Aorta (tissue), 5 donors: ENCODE measurements at places on chromosomes 3 and 15.

GRCh38 chr3:117622171-117622841 is 912.7 kb downstream of the TUSC7 start:
- H3K36me3 ChIP-seq = no peaks in the 10 kb centered on the region
- peaks cover 3% of the 10 kb centered on the region for H3K4me1 ChIP-seq
- no peak overlapping the region for H3K4me3 ChIP-seq

DNA sequence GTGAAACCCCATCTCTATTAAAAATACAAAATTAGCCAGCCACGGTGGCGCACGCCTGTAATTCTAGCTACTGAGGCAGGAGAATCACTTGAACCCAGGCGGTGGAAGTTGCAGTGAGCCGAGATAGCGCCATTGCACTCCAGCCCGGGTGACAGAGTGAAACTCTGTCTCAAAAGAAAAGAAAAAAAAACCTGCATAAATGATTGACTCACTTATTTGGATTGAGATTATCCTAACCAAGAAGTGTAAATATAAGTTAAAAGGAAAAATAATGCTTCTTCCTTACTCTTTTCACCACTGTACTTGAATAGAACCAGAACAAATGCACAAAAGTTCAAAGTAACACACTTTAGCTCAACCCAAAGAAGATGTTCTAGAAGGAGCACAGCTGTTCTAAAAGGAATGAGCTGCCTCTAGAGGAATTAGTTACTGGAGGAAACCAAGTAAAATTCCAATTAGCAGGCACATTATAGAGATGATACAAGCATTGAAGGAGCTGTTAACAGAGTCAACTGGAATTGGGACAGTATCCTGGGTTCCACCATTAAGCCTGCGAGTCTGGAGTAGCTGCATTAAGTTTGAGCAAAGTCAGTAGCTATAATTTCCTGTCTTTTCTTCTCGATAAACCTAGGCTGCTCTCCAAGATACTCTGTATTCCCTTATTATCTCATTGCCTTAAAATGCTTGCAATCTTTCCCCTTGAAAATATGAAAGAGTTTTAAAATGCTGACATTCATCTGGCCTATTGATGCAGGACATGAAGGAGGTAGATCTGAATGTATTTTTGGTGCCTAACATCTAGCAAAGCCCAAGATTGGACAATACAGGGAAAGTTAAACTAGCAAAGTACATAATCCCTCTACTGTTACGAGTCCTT is 9.5 kb downstream of the MTHFS start:
- no peak overlapping the region for H3K27ac ChIP-seq
- no peaks in the 10 kb centered on the region for H3K4me1 ChIP-seq
- no peak for DNase-seq
- no peaks in the 10 kb centered on the region for H3K27me3 ChIP-seq

- no peaks in the 10 kb centered on the region for H3K4me1 ChIP-seq
- H3K27ac ChIP-seq = no peak overlapping the region
- no peaks in the 10 kb centered on the region for H3K36me3 ChIP-seq
These were observed 278.5 kb downstream of the PLOD2 start for GRCh38 chr3:145882436-145882835.

- H3K4me1 ChIP-seq = no peaks in the 10 kb centered on the region
- H3K27ac ChIP-seq = no peak overlapping the region
- H3K27me3 ChIP-seq = no peaks in the 10 kb centered on the region
- H3K4me3 ChIP-seq = no peak overlapping the region
- H3K36me3 ChIP-seq = no peaks in the 10 kb centered on the region
These were observed 50.0 kb upstream of the TRPM1 start for GRCh38 chr15:31151301-31152233.

DNA sequence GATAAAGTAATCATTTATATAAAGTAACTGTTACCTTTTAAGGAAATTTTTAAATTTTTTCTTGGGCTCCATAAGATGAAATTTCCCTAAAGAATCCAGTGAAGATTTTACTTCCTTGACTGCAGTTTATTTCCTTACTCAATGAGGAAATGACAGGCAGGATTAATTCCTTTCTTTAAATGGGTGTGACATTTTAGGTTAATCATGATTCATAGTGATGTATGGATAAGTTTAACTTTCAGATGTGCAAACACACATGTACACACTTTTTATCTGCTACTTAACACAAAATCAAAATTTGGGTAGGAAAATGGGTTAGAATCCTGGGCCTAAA is 11.2 kb upstream of the LEO1 start:
- H3K27me3 ChIP-seq = no peaks in the 10 kb centered on the region
- no peaks in the 10 kb centered on the region for H3K4me1 ChIP-seq
- DNase-seq = no peak
- H3K27ac ChIP-seq = no peak overlapping the region
- H3K36me3 ChIP-seq = no peaks in the 10 kb centered on the region

DNA sequence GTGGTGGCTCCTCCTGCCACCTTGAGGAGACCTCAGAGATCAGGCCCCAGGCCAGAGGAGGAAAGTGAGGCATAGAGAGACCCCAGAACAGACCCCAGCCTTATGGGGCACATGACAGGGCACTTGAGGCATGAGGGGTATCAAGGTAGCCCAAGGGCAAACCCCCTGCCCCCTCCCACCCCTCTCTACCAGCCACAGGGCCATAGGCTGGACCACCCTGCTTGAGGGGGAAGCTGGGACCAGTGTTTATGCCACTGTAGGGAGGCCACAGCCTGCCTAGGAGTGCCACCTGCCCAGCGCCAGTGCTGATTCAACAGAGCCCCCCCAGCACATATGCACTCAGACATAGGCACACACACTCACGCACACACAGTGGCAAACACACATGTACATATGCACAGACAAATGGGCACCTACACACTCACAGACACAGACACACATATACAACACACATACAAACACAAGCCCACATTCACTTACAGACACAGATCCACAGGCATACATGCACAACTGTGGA is 10.3 kb downstream of the MYL3 start:
- no peaks in the 10 kb centered on the region for H3K27me3 ChIP-seq
- H3K36me3 ChIP-seq = no peaks in the 10 kb centered on the region
- no peak overlapping the region for H3K27ac ChIP-seq
- no peak for DNase-seq
- H3K4me1 ChIP-seq = no peaks in the 10 kb centered on the region
- no peak overlapping the region for H3K4me3 ChIP-seq

- H3K27me3 ChIP-seq = no peaks in the 10 kb centered on the region
- DNase-seq = no peak
- no peaks in the 10 kb centered on the region for H3K36me3 ChIP-seq
- H3K27ac ChIP-seq = no peak overlapping the region
- no peaks in the 10 kb centered on the region for H3K4me1 ChIP-seq
These were observed 471.1 kb downstream of the SHQ1 start for GRCh38 chr3:72376956-72377710.

DNA sequence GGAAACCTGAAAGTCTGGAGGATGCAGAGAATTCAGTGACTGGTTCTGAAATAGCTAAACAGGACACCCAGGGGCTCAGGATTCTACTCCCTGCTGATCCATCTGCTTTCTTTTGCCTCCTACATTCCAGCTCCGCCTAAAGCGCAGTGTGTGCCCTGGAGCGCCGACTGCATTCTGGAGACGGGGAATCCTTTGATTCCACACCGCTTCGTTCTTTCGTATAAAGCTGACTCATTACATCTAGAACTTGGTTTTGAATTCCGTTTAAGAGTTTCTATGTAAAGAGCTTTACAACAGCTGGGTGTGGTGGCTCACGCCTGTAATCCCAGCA is 61.8 kb downstream of the SENP2 start:
- no peak overlapping the region for H3K4me3 ChIP-seq
- H3K27ac ChIP-seq = no peak overlapping the region
- H3K4me1 ChIP-seq = no peaks in the 10 kb centered on the region

DNA sequence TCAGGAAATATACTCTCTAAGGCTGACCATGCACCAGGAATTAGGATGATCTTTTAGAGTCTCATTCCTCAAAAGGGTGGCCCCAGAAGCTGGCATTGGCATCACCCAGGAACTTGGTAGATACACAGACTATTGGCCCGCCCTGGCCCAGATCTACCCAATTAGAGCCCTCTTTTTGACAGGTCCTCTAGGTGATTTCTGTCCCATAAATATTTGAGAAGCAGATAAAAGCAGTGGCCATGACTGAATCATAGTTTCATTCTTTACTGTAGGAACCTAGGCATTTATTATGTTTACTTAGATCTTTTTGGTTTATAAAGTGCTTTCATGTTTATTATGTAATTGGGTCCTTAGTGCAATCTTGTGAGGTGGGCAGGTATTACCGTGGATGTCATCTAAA is 7.6 kb downstream of the TLNRD1 start:
- H3K4me3 ChIP-seq = no peak overlapping the region
- H3K27me3 ChIP-seq = no peaks in the 10 kb centered on the region
- no peaks in the 10 kb centered on the region for H3K36me3 ChIP-seq
- no peak for DNase-seq
- no peak overlapping the region for H3K27ac ChIP-seq
- no peaks in the 10 kb centered on the region for H3K4me1 ChIP-seq

- H3K4me3 ChIP-seq = no peak overlapping the region
- H3K4me1 ChIP-seq = no peaks in the 10 kb centered on the region
- no peak overlapping the region for H3K27ac ChIP-seq
- no peak for DNase-seq
- no peaks in the 10 kb centered on the region for H3K27me3 ChIP-seq
These were observed 1.1 kb downstream of the CLCN2 start for GRCh38 chr3:184360070-184360928.

GRCh38 chr15:41928637-41929620 is 35.1 kb upstream of the SPTBN5 start:
- no peaks in the 10 kb centered on the region for H3K27me3 ChIP-seq
- no peak for DNase-seq
- H3K27ac ChIP-seq = peak overlapping the region; percentile 4
- peaks cover 4% of the 10 kb centered on the region for H3K4me1 ChIP-seq
- H3K4me3 ChIP-seq = no peak overlapping the region
- no peaks in the 10 kb centered on the region for H3K36me3 ChIP-seq

- peak within 1 kb of the TSS; percentile 43 for H3K27ac ChIP-seq
- no peaks in the 10 kb centered on the region for H3K4me1 ChIP-seq
- H3K4me3 ChIP-seq = peak within 1 kb of the TSS; percentile 58
- peak; percentile 97 for DNase-seq
- no peaks in the 10 kb centered on the region for H3K36me3 ChIP-seq
These were observed at the start of gene CEP70 for GRCh38 chr3:138594150-138594934. TSS of gene CEP70 (minus strand) at chr3:138594260. CDS start at chr3:138572927, 21,333 bp downstream.

DNA sequence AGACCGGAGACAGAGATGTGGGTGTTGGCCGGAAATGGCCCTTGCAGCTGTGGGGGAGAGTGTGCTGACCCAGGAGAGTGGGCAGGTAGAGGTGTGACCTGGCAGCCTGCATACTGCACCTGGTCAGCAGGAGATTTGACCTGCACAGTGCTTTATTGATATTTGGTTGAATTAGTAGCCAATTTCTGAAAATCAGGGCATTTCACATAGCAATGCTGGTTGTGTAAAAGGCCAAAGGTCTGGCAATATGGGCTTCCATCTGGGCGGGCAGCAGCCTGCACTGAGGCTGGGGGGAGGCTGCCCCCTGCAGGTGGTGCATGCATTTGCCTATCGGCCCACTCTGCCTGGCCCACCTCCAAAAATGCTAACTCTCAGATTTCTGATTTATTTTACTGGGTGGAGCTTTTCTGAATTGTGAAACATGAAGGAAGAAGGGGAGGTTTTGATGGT is 9.4 kb upstream of the MGLL start:
- H3K4me1 ChIP-seq = no peaks in the 10 kb centered on the region
- peak; percentile 68 for DNase-seq
- no peaks in the 10 kb centered on the region for H3K27me3 ChIP-seq
- H3K27ac ChIP-seq = no peak overlapping the region
- no peaks in the 10 kb centered on the region for H3K36me3 ChIP-seq

GRCh38 chr3:117692416-117692995 is 982.9 kb downstream of the TUSC7 start:
- no peaks in the 10 kb centered on the region for H3K27me3 ChIP-seq
- no peaks in the 10 kb centered on the region for H3K4me1 ChIP-seq
- no peaks in the 10 kb centered on the region for H3K36me3 ChIP-seq
- H3K27ac ChIP-seq = no peak overlapping the region
- H3K4me3 ChIP-seq = no peak overlapping the region
- no peak for DNase-seq

DNA sequence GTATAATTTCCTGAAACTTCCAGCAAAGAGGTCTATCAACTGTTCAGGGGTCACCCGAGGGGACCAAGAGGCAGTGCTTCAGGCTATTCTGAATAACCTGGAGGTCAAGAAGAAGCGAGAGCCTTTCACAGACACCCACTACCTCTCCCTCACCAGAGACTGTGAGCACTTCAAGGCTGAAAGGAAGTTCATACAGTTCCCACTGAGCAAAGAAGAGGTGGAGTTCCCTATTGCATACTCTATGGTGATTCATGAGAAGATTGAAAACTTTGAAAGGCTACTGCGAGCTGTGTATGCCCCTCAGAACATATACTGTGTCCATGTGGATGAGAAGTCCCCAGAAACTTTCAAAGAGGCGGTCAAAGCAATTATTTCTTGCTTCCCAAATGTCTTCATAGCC is 6.8 kb downstream of the GCNT3 start:
- H3K4me3 ChIP-seq = no peak overlapping the region
- H3K36me3 ChIP-seq = no peaks in the 10 kb centered on the region
- H3K27ac ChIP-seq = no peak overlapping the region
- peaks cover 2% of the 10 kb centered on the region for H3K27me3 ChIP-seq
- no peaks in the 10 kb centered on the region for H3K4me1 ChIP-seq

DNA sequence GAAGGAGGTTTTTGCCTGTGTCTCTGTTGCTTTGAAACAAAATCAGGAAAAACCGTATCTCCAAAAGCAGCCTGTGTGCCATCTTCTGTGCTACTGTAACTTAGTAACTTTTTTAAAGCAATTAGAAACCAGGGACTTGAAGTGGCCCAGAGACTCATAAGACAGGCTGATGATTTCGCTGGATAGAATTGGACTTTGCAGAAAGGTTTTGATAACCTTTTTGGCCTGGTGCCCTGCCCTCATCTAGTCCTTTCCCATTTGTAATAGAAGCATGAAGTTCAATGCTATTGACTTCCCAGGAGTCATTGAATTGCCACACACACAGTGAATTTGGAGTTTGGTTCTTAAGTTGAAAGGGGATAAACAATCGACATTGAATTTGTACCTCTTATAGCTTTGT is 157.2 kb downstream of the PTPRG start:
- H3K27ac ChIP-seq = no peak overlapping the region
- peaks cover 9% of the 10 kb centered on the region for H3K4me1 ChIP-seq
- H3K36me3 ChIP-seq = no peaks in the 10 kb centered on the region
- no peaks in the 10 kb centered on the region for H3K27me3 ChIP-seq
- no peak overlapping the region for H3K4me3 ChIP-seq
- DNase-seq = no peak
